Heart right ventricle (tissue), 16 donors: ENCODE measurements at places on chromosomes 7 and 10. TPM values are rescaled to one million over a fixed set of nuclear protein-coding genes. Genes with fewer than 3 reads are reported as not detected.

GRCh38 chr10:71719042-71719441 is 536 bp downstream of the C10orf105 start:
- H3K27me3 ChIP-seq: no peaks in the 10 kb centered on the region
- DNase-seq: peak; percentile 58
- no peak overlapping the region for H3K27ac ChIP-seq
- no peaks in the 10 kb centered on the region for H3K36me3 ChIP-seq
- H3K4me3 ChIP-seq: no peak overlapping the region

The RALA gene
- 28.6 TPM for total RNA-seq

The CYP3A5 gene
- total RNA-seq: not detected

The EBLN1 gene
- not detected for total RNA-seq

GRCh38 chr10:124142006-124142739 is 48.8 kb upstream of the CHST15 start:
- no peak for DNase-seq
- H3K27me3 ChIP-seq: no peaks in the 10 kb centered on the region
- H3K4me1 ChIP-seq: no peaks in the 10 kb centered on the region
- H3K27ac ChIP-seq: no peak overlapping the region
- no peaks in the 10 kb centered on the region for H3K36me3 ChIP-seq

GRCh38 chr10:98376485-98376884 is 38.5 kb downstream of the PYROXD2 start:
- DNase-seq: no peak
- peaks cover 4% of the 10 kb centered on the region for H3K4me1 ChIP-seq
- H3K36me3 ChIP-seq: no peaks in the 10 kb centered on the region
- no peak overlapping the region for H3K27ac ChIP-seq
